HFFc6 (cell line): ENCODE measurements at places on chromosomes 3 and 15.

- DNase-seq: no peak
Observed at GRCh38 chr3:105719791-105720190, 149.0 kb downstream of the CBLB start.

DNA sequence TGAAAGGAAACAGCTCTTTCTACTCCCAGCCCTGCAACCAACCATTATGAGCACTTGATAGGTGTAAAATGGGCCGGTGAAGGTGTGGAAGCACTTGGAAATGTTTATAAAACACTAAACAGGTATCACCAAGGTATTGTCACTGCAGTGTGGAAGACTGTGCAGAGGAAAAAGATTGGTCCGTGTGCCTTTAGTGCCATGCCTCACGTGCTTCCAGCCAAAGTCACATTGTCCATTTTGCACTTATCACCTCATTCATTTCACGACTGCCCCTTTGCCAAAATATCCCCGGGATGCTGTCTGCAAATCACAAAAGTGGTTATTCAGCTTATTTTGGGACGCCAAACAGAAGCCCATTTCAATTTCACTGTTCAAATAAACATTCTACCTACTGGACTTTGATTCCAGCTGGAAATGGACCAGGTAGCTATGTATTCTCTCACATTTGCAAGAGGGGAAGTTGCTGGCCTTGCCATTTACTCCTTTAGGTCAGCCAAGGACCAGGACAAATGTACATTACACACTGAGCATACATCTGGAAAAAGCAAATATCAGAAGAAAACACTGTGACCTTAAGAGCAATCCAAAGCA lies 58.4 kb downstream of the ARRDC4 start:
- no peak for DNase-seq

GRCh38 chr3:98788651-98789050 lies 25.5 kb downstream of the ST3GAL6 start:
- no peak for DNase-seq

GRCh38 chr3:80733522-80734176 lies 965.9 kb upstream of the ROBO1 start:
- DNase-seq: no peak

DNA sequence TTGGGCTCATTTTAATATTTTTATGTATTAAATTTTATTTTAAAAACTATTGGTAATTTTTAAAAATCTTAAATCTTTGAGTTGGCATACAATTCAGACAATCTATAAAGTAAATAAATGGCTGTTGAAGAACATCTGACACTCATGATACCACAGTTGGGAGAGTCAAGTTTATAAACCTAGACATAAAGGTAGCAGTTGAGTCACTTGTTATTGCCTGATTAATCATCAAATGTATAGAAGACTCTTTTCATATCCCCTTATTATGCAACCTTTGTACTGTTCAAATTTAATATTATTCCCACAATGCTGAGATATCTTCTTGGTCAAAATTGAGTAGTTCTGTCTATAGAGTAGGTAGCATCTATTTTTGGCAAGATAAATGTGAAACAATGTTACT lies 19.6 kb downstream of the PAQR9 start:
- DNase-seq: no peak

DNA sequence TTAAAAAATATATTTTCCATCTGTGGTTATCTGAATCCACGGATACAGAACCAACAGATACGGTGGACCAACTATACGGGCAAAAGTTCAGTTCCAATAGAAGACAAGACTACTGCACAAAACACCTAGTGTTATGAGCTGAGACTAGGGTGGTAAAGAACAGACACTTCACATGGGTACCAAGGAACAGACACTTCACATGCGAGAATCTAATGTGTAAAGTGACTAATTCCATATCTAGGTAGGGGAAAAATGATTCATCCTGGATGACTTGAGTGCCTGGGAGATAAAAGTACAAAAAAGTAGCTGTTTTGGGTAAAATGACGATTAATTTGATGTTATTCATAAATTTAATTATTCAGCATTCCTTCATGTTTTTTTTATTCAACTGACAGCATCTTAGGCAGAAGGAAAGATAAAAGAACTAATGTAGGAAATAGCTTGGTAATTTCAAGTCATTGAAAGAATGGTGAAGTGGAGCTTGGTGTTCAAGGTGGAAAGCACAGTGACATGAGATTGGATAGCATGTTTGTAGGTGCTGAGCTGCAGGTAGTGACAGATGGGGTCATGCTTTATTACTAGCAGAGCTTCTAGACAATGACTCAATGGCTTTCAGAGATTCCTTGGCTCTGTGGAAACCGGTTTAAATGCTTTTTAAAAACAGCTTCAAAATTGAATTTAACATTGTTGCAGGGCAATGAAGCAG lies 5.2 kb downstream of the CD200 start:
- no peak for DNase-seq

- peak; percentile 47 for DNase-seq
Observed at GRCh38 chr3:52053307-52054304, 2.8 kb downstream of the DUSP7 start.

GRCh38 chr15:37007301-37007700 lies 93.0 kb downstream of the MEIS2 start:
- DNase-seq: no peak

GRCh38 chr15:34038871-34039789 lies at the start of gene AVEN:
TSS of gene AVEN (minus strand) at chr15:34039204. CDS start at chr15:34039046, 158 bp downstream.
- no peak for DNase-seq

DNA sequence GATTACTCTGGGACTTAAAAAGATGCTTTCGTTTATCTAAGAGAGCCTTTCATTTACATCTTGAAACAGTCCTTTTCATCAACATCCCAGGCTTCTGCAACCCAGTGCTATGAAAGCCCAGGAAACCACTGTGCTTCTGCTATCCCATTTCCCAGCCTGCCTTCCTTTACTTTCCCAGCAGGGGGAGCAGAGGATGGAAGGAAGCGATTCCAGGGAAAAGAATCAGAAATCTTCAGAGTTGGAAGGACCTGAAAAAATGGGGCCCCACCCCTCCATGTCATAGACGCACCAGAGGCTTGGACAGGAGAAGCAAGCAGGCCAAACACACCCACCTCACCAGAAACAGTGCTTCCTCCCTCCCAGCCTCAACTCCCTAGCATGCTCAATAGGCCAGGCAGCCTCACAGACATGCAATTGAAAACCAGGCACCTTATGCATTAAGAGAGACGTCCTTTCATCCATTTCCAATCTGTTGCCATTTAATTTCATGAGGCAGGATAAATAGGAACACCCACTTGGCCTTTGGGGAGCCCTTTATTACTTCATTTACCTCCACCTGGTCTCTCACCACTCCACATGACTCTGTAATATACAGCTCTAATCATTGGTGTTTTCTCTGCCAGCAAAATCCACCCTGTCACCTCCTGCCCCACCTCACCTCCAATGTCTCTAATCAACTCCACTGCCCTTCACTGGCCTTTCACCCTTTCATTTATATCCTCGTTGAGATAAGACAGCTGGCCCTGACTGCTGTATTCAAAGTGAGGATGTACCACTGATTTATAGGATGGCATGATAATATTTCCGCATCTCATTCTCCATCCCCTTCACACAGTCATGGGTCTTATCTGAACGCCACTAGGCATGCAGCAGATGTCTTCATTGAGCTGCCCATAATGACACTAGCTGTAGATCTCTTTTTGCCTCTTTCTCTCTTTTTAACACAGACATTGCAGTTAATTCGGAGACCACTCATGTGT lies 583.9 kb downstream of the NTRK3 start:
- peak; percentile 27 for DNase-seq

- DNase-seq: no peak
Observed at GRCh38 chr15:66911131-66911700, 154.2 kb upstream of the SMAD3 start.

GRCh38 chr3:178690571-178690970 lies 154.3 kb downstream of the KCNMB2 start:
- DNase-seq: no peak

- no peak for DNase-seq
Observed at GRCh38 chr3:28210968-28211713, 30.3 kb upstream of the CMC1 start.

DNA sequence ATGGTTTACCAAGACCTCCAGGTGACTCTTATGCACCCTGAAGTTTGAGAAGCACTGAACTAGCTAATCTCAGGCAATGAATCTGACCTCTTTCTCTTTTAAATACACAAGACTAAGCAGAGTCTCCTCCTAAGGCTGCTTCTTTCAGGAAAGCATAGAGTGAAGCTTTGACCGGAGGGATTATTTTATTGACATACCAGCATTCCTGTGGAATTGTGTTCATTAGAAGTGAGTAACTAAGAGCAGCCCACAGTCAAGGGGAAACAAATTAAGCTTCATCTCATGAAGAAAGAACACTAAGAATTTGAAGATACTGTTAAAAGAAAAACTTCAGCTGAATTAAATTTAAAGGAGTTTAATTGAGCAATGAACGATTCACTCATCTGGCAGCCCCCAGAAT lies 963.5 kb downstream of the NTRK3 start:
- DNase-seq: peak; percentile 77
